ENCODE measurements at places on chromosomes 1 and 21.

DNA sequence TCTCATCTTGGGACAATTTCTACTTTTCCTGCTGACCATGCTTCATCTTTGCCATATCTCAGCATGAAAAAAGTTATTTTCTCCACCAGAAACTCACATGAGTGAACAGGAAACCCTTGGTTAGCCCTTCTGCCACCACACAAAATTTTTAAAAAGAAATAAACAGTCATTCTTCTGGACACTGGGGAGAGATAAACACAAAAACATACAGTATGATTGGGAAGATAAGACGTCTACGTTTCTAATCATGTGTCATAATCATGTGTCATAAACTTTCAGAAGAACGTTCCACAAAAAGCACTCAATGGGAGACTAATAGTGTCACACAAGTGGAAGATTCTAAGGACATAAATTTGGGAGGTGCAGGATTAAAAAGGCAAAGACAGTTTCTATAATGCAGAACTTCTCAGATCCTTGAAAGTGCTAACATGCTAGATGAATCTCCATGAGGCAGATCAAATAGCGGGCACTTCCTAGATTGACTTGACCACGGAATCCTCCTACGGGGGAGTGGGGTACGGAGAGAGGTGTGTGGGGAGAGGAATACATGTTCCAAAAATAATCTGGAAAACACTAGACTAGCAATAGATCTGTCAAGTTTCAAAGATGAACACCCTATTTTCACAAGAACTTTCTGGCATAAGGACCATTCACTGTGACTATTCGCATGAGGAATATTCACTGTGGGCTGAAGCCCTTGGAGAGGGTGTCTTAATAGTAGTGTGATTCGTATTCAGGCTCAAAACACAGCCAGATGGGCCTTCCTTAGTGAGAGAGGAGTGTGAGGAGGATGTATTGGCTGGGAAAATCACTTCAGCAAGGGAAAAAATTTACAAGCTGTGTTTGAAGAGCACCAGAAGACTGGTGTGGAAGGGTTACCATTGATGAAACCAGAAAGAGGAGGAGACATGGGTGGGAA lies 206.7 kb downstream of the SETD4 start:
- no peak for DNase-seq

DNA sequence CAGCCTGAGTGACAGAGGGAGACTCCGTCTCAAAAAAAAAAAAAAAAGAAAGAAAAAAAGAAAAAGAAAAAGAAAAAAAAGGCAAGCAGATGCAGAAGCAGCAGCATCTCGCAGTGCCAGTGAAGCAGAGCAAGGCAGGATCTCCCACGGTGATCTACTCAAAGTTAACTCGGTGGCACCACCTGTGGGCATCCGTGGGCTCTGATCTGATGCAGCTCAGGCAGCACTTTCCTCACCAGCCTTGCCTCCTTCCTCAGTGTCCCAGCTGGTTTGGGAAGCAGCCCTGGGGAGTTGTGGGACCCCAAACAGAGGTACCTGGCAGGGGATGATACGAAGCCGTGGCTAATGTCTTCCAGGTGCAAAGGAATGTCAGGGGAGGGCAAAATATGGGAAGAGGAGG lies 104.3 kb upstream of the KRTAP19-8 start:
- no peak for DNase-seq

DNA sequence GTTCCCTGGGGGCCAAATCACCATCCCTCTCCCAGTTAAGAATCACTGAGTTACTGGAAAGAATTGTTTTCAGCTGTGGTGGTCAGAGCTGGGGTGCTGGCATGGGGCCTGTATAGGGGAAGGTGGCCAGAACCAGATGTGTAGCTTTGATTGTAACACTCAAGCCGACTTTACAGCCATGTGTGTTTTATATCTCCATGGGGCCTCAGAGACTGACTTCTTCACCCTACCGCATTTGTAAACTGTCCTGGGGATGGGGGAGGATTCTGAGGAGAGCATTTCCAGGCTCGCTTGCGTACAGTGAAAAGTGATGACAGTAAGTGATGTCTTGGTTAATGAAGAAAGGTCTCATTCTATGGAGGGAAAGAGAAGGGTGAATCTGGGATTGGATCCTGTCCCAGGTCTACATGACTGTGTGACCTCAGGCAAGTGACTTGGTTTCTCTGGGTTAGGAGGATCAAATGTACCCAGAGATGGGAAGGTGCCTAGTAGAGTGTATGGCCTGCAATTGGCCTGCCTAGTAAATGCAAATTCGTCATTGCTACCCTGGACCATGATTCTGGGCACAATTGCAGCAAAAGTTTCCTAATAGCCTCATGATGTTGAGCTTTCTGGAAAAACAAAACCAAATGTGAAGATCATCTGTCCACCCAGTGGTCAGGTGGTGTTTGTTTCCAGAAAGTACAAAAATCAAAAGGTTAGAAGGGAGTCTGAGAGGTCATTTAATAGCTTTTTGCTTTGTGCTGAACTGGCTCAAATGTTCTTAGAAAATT lies 49.7 kb upstream of the RCC2 start:
- no peak for DNase-seq

DNA sequence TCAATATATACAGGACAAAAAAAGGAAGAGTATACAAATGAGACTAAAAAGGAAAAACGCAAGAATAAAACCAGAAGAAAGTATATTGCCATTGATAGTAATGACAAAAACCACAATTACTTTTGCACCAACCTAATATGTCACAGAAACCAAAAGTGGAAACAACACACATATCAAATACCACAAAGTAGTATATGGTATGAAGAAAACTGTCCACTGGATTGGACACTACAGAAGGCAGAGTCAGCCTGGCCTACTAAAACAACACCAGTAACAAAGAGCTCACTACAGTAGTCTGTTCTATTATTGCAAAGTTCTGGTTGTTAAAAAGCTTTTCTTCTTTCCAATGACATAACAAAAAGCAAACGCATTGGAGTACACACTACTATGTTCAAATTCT lies 17.7 kb downstream of the TESK2 start:
- no peak for DNase-seq

DNA sequence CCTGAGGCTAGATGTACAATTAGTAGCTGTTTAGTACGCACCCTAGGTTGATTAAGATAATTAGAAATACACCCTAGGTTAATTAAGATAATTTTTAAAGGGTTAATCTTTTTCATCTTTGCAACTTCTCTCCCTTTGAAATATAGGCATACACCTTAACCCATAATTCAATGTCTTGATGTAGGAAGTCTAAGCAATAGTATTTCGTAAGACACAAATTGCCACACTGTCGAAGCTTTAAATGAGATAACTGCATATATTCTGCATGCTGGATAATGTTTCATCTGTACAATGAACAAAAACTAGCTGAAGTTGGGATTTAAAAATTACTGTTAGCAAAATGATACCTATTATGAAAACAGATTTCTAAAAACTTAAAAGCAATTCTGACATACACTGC lies 122.9 kb downstream of the EVI5 start:
- no peak for DNase-seq

DNA sequence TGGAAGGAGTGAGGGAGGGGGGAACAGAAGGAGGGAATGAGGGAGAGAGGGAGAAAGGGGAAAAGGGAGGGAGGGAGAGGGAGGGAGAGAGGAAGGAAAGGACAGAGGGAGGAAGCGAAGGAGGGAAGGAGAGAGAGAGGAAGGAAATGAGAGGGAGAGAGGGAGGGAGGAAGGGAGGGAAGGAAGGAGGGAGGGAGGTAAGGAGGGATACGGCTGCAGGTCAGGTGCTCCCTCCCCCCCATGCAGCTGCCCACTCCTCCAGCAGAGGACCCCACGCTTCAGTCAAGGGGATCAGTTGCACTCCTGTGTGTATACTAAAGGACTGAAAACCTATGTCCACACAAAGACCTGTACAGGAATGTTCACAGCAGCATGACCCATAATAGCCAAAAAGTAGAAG lies 54.8 kb downstream of the CLSTN1 start:
- DNase-seq = no peak

DNA sequence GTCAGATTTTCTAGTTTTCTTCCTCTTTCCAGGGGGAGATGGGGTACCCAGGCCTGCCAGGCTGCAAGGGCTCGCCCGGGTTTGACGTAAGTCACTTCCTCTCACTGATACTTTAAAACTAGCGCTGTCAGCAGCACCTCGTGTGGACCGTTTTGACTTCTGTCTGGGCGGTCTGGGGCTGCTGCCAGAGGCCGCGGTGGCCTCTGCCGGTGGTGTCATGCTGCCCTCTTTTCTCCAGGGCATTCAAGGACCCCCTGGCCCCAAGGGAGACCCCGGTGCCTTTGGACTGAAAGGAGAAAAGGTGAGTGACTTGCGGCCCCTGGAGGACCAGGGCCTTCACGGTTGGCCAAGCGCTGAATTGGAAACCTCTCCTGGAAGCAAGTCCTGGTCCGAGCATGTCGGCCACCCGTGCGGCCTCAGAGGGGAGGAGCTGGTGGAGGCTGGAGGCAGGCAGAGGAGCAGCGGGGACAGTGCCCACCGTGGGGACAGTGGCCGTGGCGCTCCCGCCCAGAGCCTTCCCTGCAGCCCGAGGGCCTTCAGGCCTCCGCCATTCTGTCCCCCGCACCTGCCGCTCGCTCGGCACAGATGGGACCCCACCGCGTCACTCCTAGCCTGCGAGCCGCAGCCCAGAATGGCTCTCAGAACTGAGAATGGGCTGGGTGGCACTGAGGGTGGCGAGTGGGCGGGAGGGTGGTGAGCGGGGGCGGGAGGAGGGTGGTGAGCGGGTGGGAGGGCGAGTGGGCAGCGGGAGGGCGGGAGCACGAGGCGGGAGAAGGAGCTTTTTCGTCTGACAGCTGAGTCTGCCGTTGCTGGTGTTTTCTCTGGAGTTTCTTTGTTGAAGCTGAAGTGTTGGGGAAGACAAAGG lies 9.4 kb downstream of the COL6A1 start:
- no peak for DNase-seq

- DNase-seq = no peak
These were observed 6.4 kb upstream of the ANGPTL3 start for GRCh38 chr1:62590970-62591368.

GRCh38 chr1:15002325-15002724 lies 151.2 kb upstream of the TMEM51 start:
- DNase-seq = no peak

- DNase-seq = no peak
These were observed 57.4 kb downstream of the UCK2 start for GRCh38 chr1:165884690-165885304.

DNA sequence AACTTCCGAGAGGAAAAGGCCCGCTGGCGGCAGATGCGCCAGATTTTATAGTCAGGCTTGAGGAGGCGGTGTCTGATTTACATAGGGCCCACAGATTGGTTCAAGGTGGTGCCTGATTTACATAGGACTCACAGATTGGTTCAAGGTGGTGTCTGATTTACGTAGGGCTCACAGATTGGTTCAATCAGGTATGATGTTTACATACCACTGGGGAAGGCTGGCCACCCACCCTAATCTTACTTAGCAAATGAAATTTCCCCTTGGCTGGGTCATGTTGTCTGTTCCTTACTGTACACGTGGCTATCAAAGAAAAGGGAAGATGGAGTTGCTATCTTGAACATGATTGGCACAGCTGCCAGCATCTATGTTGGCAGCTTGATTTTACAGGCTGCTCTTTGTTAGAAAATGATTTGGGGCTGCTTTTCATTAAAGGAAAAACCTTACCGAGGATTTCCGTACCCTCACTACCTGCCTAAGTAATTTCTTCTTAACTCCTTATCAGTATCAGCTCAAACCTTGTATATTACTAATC lies 96.3 kb downstream of the SETD4 start:
- DNase-seq = no peak

DNA sequence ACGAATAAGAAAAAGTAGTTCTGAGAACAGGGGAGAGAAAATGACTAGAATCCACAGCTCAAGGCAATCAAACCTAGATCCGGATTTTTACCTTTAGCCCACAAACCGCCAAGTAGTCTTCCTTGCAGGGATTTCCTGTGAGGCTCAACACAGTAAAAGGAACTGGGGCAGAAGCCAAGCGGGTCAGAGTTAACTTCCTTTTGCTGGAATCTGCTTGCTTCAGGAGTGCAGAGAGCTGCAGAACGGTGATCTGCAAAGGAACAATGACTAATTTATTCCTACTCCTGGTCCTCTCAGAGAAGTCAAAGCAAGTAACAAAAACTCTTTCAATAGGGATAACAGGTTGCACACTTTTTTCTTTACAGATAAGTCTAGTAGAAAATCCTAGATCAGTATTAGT lies 53.4 kb downstream of the UBR4 start:
- DNase-seq = no peak

GRCh38 chr1:236623371-236624166 lies 19.3 kb upstream of the HEATR1 start:
- DNase-seq = no peak

DNA sequence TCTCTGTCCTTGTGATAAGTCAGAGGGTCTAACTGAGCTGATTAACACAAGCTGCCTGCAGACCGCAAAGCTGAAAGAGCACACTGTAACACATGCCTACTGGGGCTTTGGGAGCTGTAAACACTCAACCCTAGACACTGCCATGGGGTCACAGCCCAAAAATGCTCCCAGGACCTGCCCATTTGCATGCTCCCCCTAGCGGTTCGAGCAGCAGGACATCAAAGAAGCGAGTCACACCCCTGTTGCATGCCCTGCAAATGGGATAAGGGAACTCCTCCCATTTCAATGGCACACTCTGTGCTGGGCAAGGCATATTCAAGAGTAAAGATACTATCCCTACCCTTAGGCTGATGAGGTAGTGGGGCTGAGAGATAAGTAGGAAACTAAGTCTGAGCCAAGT lies 22.8 kb downstream of the LCE3E start:
- DNase-seq = no peak

All from activated T-helper 1 cell treated with anti-CD3 and anti-CD28 coated beads, Interleukin-2, amount 50 U/mL, for 16 hours (primary cell).